Stimulated activated CD8-positive, alpha-beta memory T cell treated with anti-CD3 and anti-CD28 coated beads, Interleukin-15, amount 100 ng/mL, for 24 hours (primary cell): ENCODE measurements at places on chromosomes 4 and X.

GRCh38 chrX:9789555-9789954 is 3.3 kb downstream of the SHROOM2 start:
- DNase-seq, result no peak

- no peak for DNase-seq
Measured at GRCh38 chr4:89681219-89681618, 155.7 kb downstream of the SNCA start.

GRCh38 chr4:123750044-123750443 is 353.4 kb downstream of the SPRY1 start:
- no peak for DNase-seq

DNA sequence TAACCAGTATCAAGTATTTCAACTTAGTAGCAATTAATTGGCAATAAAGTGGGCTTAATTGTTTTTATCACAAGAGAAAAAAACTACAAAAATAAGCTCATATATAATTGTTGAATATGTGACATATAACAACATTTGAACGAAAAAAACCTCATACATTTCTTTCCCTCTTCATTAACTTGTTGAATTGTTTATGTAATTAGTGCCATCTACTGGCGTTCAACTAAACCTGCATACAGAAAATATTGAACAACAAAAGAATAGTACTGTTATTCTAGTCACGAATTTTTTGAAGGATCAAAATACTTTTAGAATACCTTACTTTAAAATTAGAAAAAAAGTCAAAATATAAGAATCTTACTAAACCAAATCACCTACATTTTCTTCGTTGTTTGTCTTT is 586.5 kb upstream of the FTHL17 start:
- DNase-seq, result no peak

DNA sequence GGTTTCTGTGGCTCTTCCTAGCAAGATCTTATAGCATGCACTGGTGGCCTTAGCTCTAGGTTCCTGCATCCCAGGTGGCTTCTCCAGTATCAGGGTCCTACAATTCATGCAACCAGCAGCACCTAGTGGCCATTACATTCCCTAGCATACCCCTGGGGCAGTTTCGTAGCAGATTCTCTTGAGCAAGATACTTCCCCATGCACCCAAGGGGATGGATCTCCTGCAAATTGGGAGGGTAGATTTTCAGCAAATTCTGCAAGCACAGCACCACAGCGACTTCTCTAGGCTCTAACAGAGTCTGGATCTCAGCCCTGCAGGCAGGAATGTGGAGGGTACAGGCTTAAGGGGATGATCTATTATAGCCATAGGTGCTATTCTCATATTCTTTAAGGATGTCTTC is 13.1 kb upstream of the SLC9B1 start:
- no peak for DNase-seq

- no peak for DNase-seq
Measured at GRCh38 chrX:137930533-137930932, 364.6 kb downstream of the ZIC3 start.

DNA sequence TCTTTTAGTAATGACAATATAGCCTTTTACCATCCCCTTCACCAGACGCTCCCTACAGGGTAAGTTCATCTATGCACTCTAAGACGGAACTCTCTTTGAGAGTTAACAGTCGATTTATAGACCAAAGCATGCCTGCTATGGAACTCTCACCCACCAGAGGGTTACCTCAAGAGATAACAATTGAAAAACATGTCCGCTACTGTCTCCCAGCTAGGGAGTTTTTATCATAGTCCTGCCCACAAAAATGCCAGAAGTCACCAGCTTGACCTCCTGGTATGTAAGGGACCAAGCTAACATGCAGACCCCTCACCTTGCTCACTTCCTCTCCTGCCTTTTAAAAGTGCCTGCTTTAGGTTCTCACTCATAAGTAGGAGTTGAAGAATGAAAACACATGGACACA is 16.7 kb upstream of the YTHDC1 start:
- DNase-seq, result no peak

DNA sequence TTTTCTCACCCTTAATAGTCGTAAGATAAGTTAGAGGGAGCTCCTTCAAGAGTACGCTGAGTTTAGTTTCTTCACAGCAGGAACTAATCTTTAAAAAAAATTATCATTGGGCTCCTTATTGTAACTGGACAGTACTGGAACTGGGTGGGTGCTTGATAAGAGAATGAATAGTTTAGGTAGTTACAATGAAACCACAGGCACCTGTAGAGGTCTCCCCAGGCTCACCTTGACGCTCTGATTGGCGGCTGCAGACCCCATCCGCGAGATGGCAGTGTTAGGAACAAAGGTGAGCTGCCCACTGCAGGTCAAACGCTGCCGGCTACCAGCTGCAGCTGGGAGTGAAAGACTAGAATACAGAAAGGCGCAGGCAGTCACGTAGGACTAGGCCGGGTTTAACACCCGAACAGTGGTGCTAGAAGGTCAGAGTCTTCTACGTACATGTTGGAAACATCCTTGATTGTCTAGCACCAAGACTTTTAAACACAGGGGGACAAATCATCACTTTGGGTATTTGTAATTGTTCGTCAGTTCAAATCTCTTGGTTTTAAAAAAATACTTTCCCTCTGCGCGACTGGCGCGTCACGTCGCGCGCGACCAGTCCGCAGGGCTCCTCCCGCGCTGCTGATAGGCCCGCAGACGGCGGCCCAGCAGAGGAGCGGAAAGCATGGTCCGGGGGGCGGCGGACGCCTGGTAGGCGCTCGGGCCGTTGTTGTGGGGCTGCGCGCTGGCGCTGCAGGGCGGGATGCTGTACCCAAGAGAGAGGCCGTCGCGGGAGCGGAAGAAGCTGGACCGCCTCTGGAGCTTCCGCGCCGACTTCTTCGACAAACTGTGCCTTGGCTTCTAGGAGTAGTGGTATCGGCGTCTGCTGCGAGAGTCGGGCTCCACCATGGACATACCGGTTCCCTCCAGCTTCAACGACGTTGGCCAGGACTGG is 45.6 kb downstream of the SMARCA5 start:
- peak; percentile 16 for DNase-seq

DNA sequence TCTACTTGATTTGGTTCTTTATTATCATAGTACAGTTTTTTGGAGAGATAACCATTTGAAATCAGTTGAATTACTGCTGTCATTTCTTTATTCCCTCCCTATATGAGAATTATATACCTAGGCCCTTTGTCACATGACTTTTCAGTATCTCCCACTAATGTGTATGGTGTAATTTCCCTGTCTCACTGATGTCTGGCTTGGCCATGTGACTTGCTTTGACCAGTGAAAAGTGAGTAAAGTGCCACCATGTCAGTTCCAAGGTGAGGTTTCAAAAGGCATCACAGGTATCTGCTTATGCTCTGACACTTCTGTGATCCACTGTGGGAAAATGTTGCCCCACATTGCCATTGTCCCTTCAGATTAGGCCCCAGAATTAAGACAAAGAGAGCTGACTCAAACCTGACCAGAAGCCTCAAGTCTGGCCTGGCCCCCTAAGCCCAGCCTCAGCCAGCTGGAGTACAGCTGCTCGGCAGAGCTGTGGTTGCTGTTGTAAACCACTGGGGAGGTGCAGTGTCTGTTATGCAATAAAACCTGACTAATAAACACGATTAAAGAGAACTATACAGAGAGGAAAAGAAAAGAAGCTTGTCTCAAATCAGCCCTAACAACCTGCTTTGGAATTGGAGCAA is 27.5 kb downstream of the SETD7 start:
- DNase-seq, result no peak

GRCh38 chr4:48333587-48333986 is 7.7 kb upstream of the SLAIN2 start:
- no peak for DNase-seq

GRCh38 chr4:56276547-56276946 is 110.7 kb downstream of the AASDH start:
- DNase-seq, result no peak

DNA sequence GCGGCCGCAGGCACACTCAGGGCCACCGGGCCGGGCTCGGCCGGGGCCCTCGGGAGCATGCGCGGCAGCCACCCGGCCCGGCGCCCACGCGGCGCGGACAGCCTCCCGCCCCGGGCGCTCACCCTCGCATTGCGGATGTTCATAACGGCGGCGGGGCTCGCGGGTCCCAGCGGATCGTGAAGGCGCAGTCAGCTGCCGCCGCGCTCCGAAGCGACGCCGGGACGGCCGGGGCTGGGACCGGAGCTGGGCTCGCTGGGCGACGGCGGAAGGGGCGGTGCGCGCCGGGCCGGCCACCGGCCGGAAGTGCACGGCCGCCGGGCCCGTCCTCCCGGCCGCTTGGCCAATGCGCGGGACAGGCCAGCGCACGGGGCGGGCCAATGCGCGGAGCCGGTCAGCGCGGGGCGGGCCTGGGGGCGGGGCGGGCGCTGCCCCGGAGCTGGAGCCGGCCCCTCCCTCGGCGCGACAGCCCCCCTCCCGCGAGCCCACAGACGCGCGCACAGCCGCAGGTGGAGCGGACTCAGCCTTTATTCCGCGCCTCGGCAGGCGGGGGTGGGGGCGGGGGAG is at the start of gene NAA10:
TSS of gene NAA10 (minus strand) at position 276 of the 564 bp plus-strand sequence. CDS start at position 143, 133 bp downstream.
- DNase-seq, result no peak

DNA sequence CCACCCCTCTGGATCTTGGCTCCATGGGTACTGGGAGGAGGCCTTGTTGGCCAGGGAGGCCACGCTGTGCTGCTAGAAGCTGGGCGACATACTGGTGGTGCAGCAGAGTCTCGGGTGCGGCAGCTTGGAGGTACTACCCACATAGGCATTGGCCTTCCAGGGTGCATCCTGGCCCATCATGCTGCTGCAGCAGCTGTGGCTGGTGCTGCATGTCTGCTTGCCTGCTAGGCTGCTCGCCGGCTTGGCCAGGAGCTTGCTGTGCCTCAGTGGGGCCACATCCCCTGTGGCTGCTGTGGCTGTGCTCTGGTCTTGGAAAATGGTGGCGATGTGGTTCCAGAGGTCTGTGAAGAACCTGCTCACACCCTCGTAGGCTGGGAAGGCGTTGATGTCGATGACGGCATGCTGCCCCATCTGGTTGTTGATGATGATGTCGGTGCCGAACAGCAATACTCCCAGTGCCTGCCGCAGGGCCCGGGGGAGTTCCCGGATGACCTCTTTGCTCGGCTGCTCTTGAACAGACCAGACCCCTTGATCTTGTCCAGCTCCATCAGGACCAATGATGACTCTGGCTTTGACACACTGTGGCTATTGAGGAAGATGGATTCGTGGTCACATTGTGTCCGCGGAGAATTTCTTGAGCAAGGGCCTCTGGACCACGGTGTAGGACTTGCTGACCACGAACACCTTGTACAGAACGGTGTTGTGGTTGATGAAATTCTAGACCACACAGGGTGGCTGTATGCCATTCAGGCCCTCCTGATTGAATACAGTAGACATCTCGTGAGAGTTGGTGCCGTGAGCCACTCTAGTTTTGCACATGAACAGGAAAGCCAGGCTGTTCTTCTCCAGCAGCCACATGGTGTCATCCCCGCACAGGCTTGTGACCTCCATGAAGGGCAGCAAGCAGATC is 11.8 kb downstream of the RBM10 start:
- DNase-seq, result no peak

- DNase-seq, result no peak
Measured at GRCh38 chr4:80125252-80126177, 52.5 kb upstream of the ANTXR2 start.

DNA sequence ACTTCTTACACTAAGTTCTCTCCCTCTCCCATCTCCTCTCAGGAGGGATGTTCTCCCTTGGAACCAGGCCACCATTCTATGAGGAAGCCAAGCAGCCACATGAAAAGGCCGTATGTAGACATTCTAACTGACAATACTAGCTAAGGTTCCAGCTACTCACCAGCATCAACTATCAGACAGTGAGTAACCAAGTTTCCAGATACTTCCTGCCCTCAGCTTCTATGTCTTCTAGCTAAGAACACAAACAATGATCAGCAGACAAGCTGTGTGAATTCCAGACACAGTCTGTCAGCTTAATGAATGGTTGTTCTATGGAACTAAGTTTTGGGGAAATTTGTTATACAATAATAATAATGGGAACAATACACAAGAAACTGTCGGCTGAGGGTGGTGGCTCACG is 50.8 kb downstream of the SMIM14 start:
- no peak for DNase-seq

- DNase-seq, result no peak
Measured at GRCh38 chrX:121546317-121546716, 498.9 kb downstream of the GLUD2 start.

DNA sequence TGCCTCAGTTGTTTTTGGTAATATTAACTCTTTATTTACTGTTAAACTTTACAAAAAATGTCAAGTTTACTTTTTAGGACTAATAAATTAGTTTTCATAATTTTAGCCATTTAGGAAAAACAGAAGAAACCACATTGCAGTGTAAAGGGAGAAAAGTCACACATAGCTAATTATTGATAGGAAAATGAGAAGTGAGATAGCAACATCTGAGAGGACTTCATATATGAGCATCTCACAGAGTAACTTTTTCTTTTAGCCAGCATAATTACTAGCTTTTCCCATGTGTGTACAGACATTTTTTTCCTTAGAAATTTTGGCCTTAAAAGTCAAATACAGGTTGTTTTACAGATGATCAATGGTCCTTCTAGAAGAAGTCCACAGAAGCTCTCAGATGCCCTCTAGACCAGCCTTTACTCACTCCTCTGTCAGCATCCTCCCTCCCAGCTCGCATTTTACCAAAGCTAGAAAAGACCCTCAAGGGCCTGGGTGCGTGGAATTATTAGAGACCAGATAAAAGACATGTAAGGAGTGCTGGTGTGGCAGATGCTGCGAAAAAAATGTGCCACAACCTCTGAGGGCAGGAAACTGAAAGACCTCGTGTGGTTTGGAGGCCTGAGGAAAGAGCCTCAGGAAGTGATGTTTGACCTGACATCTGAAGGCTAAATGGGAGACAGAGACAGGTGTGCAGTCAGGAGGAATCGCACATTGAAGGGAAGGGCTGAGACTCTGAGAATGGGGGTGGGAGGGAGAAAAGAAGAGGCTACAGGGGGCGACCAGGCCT is 156.9 kb downstream of the CBR4 start:
- DNase-seq, result no peak

GRCh38 chr4:3770323-3771163 is 4.4 kb downstream of the ADRA2C start:
- DNase-seq, result no peak

DNA sequence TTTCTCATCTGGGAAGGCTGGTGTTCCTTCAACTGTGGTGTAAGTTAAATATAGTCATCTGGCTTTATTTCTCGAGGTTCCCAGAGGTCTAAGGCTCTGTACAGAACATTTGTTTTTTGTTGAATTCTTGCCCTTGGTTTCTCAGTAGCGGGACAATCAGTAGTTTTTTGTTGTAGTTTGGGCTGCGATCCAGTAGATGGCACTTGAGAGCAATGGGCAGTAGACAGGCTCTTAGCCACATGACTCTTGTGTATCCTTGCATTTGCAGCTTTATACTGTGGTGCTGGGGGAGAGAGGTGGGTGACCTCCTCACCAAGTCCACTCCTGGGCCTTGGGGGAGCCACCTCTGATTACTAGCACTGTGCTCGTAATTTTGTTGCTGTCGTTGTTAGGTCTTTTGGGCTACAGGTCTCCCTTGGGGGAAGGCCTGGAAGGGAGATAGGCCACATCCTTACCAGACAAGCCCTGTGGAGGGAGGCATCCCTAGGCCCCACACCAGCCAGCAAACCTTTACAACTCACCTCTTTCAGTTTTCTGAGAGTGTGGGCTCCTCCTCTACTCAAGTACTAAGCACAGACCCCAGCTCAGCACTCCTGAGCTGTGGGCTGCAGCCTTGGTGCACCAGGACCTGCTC is 8.1 kb downstream of the ETDB start:
- DNase-seq, result no peak
